ENCODE measurements at places on chromosomes 2 and 18. TPM values are rescaled to one million over a fixed set of nuclear protein-coding genes. Genes with fewer than 3 reads are reported as not detected.

GRCh38 chr2:38263293-38263692 lies 113.8 kb downstream of the ATL2 start:
- no peak for DNase-seq

DNA sequence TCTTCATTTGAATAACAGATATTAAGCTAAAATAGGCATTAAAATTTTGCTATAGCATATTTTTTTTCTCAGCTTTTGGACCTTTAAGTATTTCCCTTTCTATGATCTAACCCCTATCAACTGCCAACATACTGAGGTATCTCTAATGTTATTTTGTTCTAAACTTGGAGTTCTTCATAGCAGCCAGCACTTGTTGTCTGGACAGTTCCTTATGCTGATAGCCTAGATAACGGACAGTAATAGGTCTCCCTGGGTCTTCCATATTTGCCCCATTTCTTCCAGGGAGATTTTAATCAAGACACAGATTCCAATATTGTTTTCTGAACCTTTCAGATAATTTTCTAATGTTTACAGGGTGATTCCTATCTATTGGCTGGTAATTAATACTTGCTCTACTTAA lies 475.8 kb upstream of the MAP2 start:
- no peak for DNase-seq

DNA sequence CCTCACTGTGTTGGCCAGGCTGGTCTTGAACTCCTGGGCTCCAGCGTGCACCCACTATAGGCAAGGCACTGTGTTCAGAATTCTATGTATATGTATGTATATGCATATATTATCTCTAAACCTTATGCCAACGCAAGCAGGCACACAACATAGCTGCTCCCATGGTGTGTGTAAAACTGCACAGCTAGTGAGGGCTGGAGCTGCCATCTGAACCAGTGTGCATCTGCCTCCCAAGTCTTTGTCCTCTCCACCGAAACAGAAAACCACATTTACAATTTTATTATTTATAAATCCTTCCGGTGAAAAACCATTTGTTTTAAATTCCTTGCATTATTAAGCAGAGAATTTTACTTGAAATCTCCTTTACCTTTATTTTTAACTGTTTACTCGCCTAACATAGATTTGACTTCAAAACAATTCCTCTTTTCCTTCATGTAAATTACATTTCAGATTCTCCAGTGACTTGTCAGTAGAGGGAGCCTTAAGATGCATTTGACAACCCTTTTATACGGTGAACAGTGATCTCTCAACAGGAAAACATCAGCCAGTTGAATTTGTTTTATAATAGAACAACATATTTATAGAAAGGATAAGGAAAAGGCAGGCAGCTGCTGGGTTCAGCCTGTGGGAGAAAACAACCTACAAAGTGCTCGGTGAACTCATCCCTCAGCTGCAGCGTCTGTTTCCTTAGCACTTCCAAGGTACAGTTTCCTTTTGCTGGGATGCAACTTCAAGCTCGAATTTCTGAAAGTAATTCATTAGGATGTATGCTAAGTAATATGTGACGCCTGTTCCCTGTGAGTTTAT lies 101.2 kb downstream of the MYT1L start:
- no peak for DNase-seq

DNA sequence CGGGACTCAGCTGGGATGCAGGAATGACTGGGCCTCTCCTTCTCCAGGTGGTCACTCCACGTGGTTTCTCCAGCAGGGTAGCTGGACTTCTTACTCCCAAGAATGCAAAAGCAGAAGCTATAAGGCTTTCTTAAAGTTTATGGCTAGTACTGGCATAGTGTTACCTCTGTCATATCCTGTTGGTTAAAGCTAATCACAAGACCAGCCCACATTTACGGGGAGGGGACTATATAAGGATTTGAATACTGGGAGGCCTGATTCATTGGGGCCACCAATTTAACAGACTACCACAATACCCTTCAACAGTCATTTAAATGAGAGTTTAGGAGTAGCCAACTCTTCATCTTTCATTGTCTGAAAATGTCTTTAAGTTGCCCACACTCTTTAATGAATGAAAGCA lies 94.4 kb upstream of the TSPYL6 start:
- no peak for DNase-seq

DNA sequence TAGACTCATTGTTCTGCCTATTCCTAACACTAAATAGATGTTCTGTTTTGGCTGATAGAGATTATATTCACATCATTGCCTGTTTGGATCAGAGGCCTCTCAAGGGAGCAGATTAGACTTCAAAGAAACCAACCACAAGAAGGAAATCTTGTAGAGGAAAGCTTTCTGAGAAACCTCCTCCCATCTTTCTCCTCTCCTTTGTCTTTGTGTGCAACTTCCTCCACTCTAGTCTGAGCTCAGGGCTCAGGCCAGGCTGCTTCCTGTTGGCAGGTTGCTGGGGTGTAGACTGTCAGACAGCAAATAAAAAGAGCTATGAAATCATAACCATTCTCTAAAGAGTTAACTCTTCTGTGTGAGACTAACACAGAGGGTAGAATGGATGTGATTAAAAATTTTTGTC lies 113.0 kb downstream of the TGFA start:
- no peak for DNase-seq

- DNase-seq, result no peak
Observed at GRCh38 chr2:19812166-19812565, 89.6 kb downstream of the TTC32 start.

- no peak for DNase-seq
Observed at GRCh38 chr18:22467760-22468553, 50.2 kb upstream of the CTAGE1 start.

Gene STAM2
- 51.5 TPM for polyA plus RNA-seq

Gene RAPH1
- polyA plus RNA-seq, result 15.5 TPM

Gene RBM43
- 13.0 TPM for polyA plus RNA-seq
